A549 treated with GW870086 at 1 μM for 4 hours (cell line): ENCODE measurements at places on chromosomes 5 and 9. TPM values are rescaled to one million over a fixed set of nuclear protein-coding genes. Genes with fewer than 3 reads are reported as not detected.

CATSPER3 gene
- total RNA-seq, result 0.19 to 0.50 TPM (median 0.37 TPM) in 5 replicates

FBP2 gene
- not detected in 5 replicates for total RNA-seq

NPDC1 gene
- total RNA-seq, result 44.4 to 81.3 TPM (median 73.5 TPM) in 5 replicates

LHX2 gene
- total RNA-seq, result 2.8 to 5.3 TPM (median 3.9 TPM) in 5 replicates

STOML2 gene
- 226 to 272 TPM (median 253 TPM) in 5 replicates for total RNA-seq

ADCY2 gene
- not detected in 5 replicates for total RNA-seq

FOXD4L3 gene
- 0.11 to 0.12 TPM in 2 of 5 replicates, not detected in the others for total RNA-seq

CARTPT gene
- not detected in 5 replicates for total RNA-seq

SOX30 gene
- total RNA-seq, result 0.07 to 0.10 TPM in 2 of 5 replicates, not detected in the others

SPINK7 gene
- total RNA-seq, result not detected in 5 replicates

CDH6 gene
- 0.10 to 0.22 TPM (median 0.16 TPM) in 4 of 5 replicates, not detected in the other for total RNA-seq

SLC38A9 gene
- 19.2 to 32.6 TPM (median 25.3 TPM) in 5 replicates for total RNA-seq
